ENCODE measurements at places on chromosomes 4 and X.

- no peak for DNase-seq
Measured at GRCh38 chr4:130071746-130072145, 975.8 kb downstream of the C4orf33 start.

- DNase-seq: no peak
Measured at GRCh38 chr4:90994851-90995574, 867.8 kb downstream of the CCSER1 start.

DNA sequence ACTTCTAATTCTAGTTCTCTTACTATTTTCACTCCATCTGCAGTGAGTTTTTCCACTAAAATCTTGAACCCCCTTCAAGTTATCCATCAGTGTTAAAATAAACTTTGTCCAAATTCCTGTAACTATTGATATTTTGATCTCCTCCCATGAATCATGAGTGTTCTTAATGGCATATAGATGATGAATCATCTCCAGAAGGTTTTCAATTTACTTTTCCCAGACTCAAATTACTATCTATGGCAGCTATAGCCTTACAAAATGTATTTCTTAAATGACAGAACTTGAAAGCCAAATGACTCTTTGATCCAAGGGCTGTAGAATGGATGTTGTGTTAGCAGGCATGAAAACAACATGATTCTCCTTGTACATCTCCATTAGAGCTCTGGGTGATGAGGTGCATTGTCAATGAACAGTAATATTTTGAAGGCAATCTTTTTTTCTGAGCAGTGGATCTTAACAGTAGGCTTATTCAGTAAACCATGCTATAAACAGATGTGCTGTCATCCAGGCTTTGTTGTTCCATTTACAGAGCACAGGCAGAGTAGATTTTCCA lies 16.1 kb upstream of the IQCM start:
- DNase-seq: no peak

GRCh38 chr4:61605984-61606383 lies 405.9 kb downstream of the ADGRL3 start:
- no peak for DNase-seq

DNA sequence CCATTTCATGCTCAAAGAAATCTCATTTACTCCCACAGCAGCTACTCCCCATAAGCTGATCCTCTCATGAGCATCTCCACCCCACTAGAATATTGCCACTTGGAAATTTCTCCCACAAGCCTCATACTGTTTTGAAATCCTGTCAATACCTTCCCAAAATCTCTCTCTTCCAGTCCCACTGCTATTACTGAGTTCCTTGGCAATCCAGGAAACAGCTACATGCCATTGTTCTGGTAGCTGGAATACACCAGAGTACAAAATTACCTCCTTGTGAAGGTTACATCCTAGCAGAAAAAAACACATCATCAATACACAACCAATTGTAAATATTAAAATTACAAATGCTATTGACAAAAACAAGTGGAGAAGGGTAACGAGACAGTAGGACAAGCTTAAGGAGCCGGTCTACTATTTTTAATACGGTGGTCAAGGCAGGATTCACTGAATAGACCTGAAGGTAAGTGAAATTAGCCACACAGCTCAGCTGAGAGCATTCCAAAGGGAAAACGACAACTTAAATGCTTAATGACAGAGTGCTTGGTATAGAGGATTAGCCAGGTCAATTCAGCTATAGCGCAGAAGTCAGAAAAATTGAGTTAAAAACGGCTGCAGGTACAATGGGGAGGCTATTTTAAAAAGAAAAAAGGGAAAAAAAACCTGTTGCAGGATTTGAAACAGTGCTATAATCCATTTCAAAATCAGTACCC lies 6.4 kb downstream of the RPL9 start:
- no peak for DNase-seq

- DNase-seq: no peak
Measured at GRCh38 chr4:42167709-42168108, 15.3 kb upstream of the BEND4 start.

GRCh38 chrX:13015536-13016236 lies 28.7 kb downstream of the FAM9C start:
- DNase-seq: no peak

- DNase-seq: no peak
Measured at GRCh38 chr4:52894443-52894842, 32.3 kb downstream of the RASL11B start.

GRCh38 chrX:75673468-75673867 lies 111.6 kb downstream of the MAGEE2 start:
- DNase-seq: no peak

DNA sequence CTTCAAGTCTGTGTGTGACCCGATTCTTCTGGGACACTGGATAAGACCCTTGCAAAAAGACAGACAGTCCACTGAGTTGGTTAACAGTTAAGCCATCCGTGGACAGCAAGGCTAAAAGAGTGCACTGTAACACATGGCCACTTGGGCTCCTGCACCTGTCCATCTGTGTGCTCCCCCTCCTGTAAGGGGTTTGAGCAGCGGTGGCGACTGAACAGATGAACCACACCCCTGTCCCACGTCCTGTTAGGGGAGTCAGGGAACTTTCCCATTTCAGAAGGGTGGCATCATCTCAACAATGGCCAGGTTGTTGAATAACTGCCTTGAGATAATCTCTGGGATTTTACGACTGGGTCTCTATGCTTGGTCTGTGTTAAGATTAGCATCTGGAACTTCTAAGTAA lies 178.6 kb downstream of the GRXCR1 start:
- no peak for DNase-seq

GRCh38 chr4:37803348-37803973 lies 23.0 kb upstream of the PGM2 start:
- DNase-seq: no peak

DNA sequence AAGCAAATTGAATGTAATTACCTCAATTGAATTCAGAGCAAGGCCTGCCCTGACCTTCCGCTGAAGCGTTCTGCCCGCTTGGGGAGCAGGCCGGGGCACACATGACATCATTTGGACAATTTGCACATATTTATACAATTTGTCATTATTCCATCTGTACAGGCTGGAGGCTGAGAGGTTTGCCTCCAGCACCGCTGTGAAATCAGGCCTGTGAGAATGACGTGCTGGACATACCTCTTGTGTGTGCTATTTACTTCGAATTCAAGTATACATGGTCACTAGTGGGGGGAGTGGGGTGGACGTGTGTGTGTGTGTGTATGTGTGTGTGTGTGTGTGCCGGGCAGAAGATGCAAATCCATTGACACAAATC lies 285.6 kb downstream of the SHOX start:
- DNase-seq: no peak

DNA sequence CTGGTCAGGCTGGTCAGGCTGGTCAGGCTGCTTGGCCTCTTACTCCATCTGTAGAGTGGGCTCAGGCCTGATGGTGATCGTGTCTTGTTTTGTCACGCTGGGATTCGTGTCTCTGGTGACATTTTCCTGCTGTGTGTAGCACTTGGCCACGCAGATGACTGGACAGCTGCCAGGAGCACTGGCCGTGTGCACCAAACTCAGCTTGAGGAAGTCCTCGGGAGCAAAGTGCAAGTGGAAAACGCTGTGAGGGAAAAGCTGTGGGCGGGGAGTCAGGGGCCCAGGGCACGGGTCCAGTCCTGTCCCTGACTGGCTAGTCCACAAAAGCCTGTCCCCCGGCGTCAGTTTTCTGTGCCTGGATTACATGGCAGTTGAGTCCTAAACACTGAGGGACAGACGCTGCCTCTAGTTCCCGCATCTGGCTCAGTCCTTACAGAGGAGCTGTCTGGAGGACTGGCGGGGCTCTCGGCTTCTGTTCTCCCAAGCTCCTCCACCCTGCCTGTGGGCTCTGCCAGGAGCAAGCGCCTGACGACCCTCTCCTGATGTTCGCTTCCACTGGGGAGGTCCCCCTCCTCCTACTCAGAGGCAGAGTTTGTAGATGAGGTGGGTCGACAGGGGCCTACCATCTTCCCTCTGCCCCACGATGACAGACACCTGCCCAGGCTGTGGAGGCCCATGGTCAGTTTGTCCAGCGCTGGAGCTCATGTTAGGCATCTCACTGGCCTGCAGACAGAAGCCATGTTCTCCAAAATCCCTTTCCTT lies 35.9 kb upstream of the GRPEL1 start:
- peak; percentile 26 for DNase-seq

DNA sequence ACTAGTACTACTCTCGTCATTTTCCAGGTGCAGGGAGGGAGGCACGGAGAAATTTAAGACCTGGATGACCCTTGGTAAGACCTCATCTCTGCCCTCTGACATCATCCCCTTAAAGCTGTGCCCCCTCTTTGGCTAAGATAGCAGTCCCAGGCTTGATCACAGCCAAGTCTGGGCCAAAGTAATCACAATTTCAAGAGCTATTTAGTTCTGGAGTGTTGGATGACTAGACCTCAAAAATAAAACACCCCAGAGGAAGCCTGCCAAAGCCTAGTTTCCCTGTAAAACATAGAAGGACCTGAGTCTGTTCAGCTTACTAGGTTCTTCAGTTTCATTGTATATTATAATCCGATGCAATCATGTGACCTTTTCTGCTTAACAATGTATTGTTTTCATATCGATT lies 144.6 kb upstream of the ARHGEF9 start:
- DNase-seq: no peak

GRCh38 chr4:79175716-79176115 lies 150.1 kb downstream of the NAA11 start:
- no peak for DNase-seq

- no peak for DNase-seq
Measured at GRCh38 chrX:109357706-109358105, 124.2 kb downstream of the GUCY2F start.

- DNase-seq: no peak
Measured at GRCh38 chr4:36337665-36338185, 56.3 kb downstream of the DTHD1 start.

DNA sequence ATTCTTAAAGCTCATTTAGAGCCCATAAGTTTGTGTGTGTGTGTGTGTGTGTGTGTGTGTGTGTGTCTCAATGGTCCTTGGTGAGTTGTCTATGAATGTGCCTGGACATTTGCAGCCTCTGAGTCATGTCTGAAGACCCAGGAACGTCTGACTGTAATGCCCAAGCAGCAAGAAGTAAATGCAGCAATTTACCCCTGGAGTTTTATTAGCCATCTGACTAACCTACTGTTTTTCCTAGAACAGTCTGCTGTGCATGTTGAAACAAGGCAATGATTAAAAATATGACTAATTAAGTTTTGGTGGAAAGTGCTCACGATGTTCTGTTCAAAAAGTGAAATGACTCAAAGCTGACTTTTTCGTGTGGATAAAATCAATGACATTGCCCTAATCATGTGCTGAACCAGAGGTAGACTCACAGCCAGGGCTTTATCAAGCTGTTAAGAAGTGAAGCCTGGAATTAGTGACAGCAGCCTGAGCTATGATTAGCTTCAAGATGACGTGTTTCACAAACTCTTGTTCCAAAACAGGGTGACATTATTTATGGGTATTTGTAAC lies 201.6 kb downstream of the CPE start:
- DNase-seq: no peak

DNA sequence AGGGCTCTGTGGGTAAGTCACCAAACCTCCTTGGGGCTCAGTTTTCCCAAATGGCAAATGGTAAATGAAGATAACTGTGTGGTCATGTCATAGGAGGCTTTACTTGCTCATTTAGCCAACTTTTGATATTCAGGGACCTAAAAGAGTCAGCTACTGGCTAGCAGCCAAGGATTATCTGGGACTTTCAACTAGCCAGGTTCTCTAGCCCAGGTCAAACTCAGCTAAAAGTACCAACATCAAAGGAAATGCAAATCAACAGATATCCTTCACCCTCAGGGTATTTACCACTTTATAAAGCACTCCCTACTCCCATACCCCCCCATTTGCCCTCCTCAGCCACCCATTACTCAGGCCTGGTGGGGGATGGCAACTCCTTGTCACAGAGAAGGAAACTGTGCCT lies 7.5 kb downstream of the AMER1 start:
- DNase-seq: no peak

DNA sequence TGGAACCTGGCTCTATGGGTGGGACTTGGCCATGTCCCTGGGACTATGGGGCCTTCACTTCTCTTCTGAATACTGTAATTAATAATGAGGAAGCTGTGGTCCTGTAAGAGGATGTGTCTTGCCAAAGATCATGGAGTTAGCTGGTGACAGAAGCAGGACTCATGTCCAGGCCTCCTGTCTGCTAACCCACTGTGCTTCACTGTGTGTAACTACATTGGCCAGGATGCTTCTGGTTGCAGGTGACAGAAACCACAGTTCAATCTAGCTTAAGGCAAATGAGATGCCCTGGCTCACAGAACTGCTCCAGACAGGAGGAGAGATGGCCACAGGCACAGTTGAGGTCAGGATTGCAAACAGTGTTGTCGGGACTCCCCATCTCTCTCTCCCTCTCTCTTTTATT lies 3.1 kb downstream of the MTMR1 start:
- DNase-seq: no peak

DNA sequence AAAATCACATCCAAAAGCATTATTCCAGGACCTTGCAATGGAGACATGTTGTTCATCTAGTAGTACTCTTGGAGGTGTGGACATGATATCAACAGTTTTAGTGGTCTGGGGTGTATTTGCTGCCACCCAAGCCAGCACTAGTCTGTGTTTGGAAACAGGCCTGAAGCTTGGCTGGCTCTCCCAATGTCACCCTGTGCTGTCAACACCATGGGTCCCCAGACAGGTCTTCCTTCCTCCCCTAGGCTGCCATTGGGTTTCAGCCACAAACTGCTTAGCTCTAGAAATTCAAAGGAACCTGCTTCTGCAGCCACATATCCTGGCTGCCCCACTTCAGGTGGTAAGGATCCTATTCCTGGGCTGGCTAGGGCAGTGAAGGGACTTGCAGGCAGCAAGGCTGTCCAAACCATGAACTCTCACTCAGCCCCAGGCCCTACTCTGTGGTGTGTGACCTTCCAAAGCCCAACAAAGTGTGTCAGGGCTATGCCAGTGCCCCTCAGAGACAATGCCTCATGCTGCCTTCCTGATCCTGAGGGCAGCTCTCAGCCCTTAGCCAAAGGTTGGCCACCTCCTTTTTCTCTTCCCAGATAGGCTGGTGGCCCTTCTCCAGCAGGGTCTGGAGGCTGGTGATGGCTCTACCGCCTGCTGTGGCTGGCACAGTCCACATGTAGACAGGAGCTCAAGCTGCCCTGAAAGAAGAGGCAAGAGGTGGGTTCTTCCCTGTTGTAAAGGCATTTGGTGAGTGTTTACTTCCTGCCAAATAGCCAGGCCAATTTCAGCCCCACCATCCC lies 18.3 kb downstream of the AMER1 start:
- no peak for DNase-seq

GRCh38 chrX:123422875-123423274 lies 238.8 kb downstream of the GRIA3 start:
- no peak for DNase-seq

- no peak for DNase-seq
Measured at GRCh38 chr4:144360146-144360793, 219.8 kb upstream of the GYPA start.
